Ovary (tissue), 10 donors: ENCODE measurements at places on chromosomes 5 and 9.

GRCh38 chr5:132365213-132365612 lies 4.3 kb upstream of the SLC22A5 start:
- no peak for DNase-seq

GRCh38 chr9:90722071-90722470 lies 79.4 kb upstream of the DIRAS2 start:
- no peak for DNase-seq

DNA sequence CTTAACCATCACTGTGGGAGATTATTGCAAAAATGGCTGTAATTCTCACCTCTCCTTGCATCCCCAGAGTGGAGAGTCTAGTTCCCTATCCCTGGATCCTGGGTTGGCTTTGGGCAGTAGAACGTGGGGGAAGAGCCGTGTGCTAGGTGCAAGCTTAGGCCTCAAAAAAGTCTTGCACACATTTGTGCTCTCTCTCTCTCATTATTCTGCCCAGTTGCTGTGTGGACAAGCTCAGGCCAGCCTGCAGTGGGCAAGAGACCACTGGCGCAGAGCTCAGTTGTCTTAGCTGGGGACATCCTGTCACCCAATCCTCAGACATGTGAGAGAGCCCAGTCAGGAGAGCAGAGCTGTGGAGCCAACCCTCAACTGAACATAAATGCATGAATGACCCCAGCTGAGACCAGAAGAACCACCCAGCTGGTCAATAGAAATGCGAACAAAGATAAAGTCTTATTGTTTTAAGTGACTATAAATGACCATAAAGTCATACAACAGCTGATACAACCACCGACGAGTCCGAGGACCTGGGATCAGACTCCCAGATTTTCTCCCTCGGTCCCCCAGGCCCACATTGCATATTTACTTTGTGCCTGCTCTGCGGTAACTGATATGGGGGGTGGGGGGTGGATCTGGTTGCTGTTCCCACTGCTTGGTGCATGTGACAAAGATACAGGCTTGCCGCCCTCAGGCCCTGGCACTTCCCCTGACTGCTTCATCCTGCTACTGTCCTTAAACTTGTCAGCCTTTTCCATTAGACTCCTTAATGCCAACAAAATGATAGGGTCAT lies 166.4 kb upstream of the MVB12B start:
- no peak for DNase-seq

GRCh38 chr5:68547056-68547455 lies 331.5 kb downstream of the PIK3R1 start:
- no peak for DNase-seq

- peak; percentile 66 for DNase-seq
Observed at GRCh38 chr5:134371834-134372340, 518 bp downstream of the UBE2B start.

- no peak for DNase-seq
Observed at GRCh38 chr5:139079225-139079990, 118.8 kb downstream of the SIL1 start.

DNA sequence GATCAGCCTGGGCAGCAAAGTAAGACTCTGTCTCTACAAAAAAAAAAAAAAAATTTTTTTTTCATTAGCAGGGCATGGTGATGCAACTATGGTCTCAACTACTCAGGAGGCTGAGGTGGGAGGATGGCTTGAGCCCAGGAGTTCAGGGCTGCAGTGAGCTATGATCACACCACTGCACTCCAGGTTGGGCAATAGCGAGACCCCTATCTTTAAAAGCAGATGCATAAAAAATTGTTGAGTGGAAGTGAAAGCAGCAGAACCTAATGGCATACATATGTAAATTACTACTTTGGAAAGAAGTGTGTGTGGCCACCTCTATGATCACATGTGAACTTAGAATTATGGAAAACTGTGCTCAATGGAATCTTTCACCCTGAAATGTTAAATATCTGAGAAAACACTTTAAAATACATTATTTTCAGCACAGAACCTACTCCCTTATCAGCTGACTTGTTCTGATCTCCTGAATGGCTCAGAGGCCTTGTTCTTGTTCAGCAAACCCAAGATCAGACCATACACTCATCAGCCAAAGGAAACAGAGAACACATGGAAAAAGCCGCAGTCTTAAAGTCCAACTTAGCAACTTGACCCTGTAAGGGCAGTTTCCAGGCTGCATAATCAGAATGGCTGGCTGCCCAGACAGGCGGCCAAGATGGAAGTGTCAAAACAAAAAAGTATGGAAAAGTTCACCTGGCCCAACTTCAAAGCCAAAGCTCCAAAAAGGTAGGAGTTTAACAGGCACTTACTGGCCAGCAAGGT lies 56.5 kb downstream of the SIL1 start:
- peak; percentile 60 for DNase-seq

- no peak for DNase-seq
Observed at GRCh38 chr9:120236596-120236995, 343.4 kb downstream of the CDK5RAP2 start.

DNA sequence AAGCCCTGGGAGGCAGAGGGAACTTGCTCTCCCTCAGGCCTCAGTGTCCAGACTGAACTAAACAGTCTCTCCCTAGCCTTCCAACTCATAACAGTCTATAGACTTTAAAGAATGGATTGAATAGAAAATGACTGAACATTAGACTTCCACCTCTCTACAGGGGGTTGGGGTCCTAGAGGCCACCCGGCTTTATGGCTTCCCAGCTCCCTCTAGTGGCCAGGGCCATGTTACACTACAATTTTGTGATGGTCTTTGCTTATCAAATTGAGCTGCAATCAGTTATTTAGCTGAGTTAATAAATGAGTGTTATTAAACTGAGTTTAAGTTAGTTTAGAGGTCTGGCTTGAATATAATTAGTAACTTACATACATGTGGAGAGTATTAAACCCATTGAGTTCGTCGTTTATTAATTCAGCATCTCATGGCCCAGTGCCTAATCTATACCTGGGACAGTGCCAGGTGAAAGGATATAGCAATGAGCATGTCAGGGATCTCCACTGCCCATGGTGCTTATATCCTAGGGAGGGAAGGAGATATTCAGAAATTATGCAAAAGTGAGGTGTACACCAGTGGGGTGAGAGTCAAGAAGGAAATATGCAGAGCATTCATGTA lies 105.2 kb downstream of the SH3TC2 start:
- no peak for DNase-seq

- DNase-seq = no peak
Observed at GRCh38 chr9:93531374-93531773, 45.0 kb upstream of the PHF2 start.

DNA sequence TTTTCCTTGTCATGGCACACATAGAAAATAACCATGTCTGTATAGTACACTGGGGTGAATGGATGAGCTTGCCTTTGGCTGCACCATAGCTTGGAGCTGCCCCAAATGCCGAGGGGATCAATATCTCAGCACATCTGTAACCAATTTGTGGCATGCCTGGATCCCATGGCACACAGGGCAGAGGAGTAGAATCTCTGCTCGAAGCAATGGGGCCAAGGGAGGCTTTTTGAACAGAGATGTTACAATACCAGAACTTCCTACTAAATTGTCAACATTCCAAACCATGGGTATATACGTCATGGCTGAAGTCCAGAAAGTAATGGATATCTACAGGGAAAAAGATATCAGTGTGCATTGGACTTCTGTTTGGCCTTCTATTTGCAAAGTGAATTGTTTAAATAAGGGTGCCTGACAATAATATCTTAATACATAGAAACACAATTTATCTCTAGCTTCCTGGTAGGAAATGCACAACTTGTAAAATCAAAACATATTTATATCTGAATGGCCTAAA lies 39.0 kb downstream of the ESM1 start:
- no peak for DNase-seq

GRCh38 chr5:2303431-2304100 lies 420.8 kb upstream of the IRX4 start:
- DNase-seq = no peak

DNA sequence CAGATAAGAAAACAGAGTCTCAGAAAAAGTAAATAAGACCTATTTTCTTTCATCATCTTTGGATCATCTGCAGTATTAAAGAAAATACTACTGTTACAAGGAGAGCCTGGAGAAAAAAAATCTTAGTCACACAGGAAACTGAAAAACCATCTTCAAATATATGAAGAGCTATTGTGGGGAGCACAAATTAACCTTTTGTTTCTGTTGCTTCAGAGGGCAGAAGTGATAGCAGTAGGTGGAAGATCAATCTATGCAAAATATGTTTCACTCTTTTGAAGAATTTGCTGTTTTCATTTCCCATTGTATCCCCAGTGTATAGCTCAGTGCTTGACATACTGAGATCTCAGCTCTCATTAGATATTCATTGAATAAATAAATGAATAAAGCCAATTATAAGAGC lies 13.1 kb upstream of the CEMIP2 start:
- no peak for DNase-seq

DNA sequence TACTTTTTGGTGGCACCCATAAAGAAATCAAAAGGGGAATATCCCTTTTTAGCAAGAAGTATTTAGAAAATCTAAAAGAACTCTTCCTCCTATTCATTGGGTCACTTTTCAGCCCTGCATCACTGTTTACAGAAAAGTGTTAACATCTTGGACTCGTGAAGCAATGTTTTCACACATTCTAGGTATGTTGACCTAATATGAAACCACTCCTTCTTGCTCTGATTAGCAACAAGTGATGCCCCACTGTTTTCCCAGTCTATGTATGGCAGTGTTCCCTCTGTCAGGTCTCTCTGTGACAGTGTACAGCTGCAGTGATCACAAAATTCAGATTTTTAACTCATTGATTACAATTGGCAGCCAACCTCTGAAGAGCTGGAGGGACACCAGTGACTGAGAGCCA lies 148.2 kb upstream of the SLC12A2 start:
- no peak for DNase-seq

DNA sequence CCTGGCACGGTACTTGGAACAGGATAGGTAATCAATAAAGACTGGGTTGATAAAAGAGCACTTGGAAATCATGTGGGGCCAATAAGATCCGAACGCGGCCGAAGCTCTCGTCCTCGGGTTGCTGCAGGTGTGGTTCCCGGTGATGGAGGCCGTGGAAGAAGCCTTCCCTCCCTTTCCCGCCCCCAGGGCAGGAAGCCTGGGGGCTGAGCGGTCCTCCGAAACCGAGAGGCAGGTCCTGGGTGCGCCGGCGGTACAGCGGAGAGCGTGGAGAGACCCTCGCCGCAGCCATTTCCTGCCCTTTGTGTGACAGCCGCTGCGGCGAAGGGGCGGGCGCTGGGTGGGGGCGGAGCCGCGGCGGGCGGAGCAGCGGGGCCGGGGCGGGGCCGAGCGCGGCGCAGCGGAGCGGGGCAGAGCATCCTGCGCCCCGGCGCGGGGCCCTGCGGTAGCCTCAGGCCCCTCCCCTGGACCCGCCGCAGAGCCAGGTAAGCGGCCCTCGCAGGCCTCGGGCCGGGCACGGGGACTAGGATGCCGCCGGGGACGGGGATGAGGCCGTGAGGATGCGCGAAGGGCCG lies at the start of gene CYFIP2:
TSS of gene CYFIP2 (plus strand) at position 410 of the 572 bp plus-strand sequence. CDS start 19,239 bp downstream, outside the sequence.
- DNase-seq = peak; percentile 53

- DNase-seq = no peak
Observed at GRCh38 chr5:89267788-89268187, 384.8 kb upstream of the MEF2C start.

GRCh38 chr9:71910650-71911060 lies 338 bp downstream of the ABHD17B start:
- no peak for DNase-seq

DNA sequence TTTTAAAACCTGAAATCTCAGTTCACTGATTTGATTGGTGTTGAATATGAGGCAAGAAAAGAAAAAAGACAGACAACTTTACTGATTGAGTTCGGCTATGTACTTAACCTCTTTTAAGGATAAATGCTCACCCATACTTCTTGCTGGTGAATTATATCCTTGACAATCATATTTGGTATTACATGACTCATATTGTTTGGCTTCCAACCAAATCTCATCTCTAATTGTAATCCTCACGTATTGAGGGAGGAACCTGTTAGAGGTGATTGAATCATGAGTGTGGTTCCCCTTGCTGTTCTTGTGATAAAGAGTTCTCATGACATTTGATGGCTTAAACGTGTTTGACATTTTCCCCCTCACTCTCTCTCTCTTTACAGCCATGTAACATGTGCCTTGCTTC lies 255.6 kb upstream of the IZUMO3 start:
- DNase-seq = no peak

DNA sequence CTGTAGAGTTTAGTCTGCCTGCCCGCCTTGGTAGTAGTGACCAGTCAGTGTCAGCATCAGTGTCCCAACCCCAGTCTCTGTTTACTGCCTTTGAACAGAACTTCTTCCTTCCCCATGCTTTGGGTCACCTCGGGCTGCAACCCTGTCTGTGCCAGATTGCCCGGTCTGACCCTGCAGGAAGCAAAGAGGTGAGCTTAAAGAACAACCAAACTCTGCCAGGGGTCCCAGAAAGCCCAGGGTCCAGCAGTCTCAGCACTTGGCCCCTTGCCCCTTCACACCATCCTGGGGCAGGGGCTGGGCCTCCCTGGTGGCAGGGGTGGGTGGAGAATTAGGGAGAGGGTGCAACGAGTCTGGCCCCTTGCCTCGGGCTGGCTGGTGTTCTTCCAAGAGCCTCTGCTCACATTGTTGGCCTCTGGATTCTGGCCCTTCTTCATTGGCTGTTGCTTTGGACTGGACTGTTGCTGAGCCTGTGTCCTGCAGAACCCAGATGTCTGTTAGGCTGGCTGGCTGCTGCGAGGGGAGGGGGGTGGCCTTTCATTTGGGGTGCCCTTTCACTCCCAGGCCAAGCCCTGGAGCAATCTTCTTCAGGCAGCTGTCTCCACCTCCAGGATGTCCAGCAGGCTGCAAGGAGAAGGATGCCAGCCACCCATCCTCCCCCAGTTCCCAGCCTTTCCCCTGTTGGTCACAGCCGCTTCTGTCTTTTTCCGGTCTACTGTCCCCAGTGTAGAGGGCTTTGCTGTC lies 51.2 kb downstream of the SAR1B start:
- DNase-seq = no peak

DNA sequence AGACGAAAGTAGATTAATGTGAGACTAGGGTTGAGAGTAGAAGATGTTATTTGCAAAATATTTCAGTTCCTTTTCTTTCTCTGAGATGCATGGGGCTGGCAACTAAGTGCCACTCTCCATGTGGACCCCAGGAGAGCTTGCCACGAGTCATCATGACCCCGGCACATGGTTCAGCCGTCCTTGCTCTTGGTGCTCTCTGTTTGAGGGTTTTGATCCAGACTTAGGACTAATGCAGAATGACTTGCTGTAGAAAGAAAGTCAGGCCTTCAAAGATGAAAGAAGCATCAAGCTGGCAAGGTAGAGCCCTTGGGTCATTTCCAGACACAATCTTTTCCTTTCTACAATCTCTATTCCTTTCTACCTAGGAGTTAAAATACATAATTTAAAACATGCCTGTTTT lies 84.7 kb downstream of the RASGRF2 start:
- DNase-seq = no peak

GRCh38 chr9:23322392-23322791 lies 503.6 kb downstream of the ELAVL2 start:
- no peak for DNase-seq

DNA sequence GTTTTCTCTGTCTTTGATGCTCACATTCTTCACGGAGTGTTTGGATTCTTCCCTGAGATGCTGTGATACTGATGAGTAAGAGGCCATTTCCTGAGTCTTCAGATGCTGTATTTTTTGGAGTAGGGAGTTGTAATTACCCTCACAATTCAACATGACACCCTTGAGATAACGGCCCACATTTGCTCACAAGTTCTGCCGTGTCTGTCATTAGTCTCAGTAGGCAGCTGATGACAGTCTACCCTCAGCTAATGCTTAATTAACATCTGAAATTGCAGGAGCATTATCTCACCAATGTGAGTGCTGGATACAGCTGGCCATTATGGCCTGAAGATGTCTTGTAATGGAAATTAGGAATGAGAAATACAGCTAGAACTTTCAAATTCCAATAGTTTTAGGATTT lies 307.1 kb upstream of the ADCY2 start:
- no peak for DNase-seq

GRCh38 chr5:95382801-95383200 lies 8.4 kb upstream of the FAM81B start:
- no peak for DNase-seq
